ENCODE measurements at places on chromosomes 2 and 18.

- no peak for DNase-seq
These were observed 64.2 kb downstream of the SNTG2 start for GRCh38 chr2:1014802-1015201.

DNA sequence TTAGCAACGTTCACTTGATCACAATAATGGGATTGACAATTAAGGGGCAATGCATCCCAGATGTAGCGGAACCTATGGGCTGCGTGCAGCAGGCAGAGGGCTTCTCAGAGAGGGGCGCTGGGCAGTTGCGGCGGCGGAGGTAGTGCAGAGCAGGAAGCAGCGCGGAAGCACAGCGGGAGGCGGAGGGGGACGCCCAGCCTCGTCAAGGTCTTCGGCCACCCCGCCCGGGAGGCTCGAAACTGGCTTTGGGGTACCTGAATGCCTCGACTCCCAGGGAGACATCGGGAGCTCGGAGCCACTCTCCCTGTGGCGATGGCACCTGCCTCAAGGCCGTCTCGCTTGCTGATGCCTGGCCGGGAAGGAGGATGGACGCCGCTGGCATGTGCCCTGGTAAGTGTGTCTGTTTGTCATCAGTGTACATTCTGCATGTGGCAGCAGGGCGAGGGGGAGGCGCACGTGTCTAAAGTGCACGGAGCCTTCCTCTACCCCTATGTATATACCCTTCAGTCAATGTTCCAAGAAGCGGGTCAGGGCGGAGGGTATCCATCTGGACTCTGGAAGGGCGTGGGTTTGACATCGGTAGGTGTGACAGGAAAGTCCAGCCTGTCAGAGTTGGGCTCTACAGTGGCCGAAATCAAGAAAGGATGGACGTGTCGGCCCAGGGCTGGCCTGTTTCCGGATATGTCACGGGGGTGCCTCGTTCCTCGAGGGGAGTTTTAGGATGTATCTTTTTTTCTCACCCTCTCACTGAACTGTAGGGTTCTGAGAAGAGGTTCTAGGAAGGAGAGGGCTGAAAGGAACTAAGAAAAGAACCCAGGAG is 7.5 kb upstream of the SP9 start:
- no peak for DNase-seq

DNA sequence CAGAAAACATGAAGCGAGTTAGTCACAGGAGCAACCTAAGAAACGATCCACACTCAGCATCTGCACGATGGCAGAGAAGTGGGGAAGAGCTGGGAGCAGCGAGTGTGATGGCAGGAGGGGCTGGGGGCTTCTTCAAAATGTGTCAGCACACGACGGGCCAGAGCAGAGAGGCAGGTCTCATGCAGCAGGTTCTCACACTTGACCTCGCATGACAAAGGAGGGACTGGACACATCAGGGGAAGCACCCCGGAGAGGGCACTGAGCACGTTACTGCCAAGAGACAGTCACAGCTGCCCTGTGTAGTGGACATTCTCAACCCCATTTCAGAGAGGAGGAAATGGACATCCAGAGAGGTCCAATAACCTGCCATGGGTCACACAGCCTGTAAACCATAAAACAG is 104.1 kb upstream of the CAPN13 start:
- DNase-seq: no peak

DNA sequence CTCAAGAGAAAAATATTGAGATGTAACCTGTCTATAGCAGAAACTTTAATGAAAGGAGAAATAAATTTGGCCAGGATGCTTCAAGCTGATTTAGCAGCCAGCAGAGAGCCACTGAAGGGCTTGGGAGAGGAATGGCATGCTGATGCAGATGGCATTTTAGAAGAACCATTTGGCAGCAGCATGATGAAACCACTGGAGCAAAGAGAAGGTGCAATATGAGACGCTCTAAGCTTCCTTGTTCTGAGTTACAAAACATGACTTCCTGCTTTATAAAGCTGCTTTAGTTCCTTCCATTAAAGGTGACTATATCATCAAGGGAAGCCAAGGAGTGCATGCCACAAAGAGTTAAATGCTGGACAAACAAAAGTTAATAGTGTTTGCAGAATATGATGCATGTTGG is 189.7 kb downstream of the PID1 start:
- no peak for DNase-seq

DNA sequence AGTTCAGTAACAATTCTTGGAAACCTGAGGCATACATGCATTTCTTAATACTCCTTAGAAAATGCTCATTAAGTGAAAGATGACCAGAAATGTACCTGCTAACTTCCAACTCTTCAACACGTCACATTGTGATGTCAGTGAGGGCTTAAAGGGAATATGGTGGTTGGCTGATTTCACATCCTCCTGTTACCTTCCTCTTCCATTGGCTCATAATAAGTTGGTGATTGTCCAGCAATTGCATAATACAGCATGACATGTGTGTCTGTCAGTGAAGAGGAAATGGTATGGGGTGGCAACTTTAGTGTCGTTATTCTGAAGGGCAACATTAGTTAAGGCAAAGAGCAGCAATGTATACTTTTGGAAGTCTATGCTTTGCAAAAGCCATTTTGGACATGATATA is 26.0 kb downstream of the PLEK start:
- no peak for DNase-seq

DNA sequence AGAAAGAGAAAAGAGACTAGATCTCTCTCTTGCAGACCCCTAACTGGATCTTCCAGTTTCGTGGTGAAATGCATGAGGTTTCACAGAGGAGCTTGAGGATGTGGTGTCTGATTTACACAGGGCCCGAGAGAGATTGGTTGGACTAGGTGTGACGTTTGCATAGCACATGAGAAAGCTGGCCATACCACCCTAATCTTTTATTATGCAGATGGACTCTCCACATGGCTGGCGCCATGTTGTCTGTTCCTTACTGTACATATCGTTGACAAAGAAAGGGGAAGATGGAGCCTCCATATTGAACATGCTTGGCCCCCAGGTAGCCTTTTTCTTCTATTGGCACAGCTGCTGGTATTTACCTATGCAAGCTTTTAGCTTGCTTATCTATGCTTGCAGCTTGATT is 27.5 kb upstream of the PGAP1 start:
- DNase-seq: no peak

GRCh38 chr18:21652073-21652472 is 40.0 kb downstream of the SNRPD1 start:
- DNase-seq: no peak

- DNase-seq: no peak
These were observed 204.2 kb upstream of the CELF4 start for GRCh38 chr18:37769826-37770225.

DNA sequence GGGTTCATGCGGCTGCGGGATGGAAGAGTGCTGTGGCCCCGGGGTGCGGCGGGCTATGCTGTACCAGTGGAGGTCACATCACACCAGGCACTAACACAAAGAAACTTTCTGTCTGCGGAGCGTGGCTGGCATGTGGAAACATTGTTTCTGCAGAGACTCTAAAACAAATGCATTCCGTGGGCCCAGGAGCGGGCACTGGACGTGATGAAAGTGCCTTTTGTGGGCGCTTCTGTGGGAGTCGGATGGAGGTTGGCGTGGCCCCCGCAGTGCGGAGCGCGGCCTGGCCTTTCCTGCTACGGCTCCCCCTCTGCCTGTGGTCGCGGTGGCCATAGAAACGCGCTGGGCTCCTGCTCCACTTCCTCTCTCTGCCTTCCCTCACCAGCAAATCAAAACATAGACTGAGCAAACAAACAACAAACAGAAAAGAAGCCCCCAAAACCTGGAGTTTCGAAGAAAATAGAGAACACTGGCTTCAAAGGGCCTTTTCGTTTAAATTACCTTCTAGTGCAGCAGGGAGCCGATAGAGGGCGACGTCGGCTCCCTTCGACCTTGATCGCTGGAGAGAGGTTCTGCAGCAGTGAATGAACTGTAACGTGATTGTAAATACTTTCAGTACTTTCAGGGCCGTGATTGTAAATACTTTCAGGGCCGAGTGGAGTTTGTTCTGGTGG is 51.4 kb downstream of the KIF5C start:
- no peak for DNase-seq

- no peak for DNase-seq
These were observed 383.9 kb downstream of the ARHGAP15 start for GRCh38 chr2:143513081-143513480.

- no peak for DNase-seq
These were observed 26.6 kb upstream of the PAIP2B start for GRCh38 chr2:71253476-71253875.

DNA sequence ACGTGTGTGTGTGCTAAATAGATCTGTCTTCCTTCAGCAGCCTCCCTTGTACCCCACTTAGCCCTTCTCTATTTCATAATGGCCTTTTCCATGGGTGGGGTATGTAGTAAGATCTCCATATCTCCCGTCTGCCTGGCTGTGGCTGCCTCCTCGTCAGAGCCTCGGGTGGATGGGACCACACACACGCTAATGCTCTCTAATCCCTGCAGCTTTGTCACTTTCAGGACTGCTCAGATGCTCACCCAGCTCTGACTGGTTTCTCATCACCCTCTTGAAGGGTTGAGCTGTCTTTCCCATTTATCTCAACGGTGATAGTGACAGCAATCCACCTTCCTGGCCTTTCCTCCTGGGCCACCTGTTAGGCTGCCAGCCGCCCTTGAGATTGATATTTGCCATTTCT is 95.3 kb downstream of the DCC start:
- DNase-seq: no peak

GRCh38 chr2:170856066-170856465 is 39.4 kb downstream of the GAD1 start:
- DNase-seq: no peak

GRCh38 chr2:223865124-223865523 is 27.7 kb upstream of the AP1S3 start:
- DNase-seq: no peak

DNA sequence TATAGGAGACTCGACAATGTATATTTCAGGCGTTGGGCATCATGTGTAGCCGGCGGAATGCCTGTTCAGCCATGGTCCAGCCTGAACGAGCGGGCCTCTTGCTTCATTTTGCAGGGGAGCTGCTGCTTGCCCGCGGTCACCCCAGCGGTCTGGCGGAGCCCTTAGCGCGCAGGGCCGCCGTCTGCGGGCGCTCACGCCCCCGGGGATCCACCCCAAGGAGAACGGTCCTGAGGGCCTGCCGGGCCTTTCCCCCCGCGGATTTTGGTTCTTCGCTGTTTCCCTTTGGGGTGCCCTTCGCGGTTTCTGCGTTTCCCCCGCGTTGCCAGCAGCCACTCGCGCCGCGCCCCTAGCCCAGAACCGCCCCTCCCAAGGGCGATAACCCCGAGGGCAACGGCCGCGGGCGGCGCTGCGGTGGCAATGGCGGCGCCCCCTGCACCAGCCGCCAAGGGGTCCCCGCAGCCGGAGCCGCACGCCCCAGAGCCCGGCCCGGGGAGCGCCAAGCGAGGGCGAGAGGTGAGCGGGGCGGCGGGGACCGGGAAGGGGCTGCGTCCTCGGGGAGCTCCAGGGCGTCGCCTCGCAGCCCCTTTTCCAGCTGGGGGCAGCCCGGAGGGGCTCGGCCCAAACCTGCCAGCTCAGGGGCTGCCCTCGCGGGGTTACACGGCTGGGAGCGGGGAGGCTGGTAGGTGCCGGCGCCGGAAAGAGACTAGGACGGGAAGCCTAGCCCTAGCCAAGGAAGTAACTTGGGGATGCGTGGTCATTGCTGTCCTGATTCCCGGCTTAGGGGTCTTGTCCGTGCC is at the start of gene MFSD2B:
MFSD2B (plus strand) TSS at position 406 of the 797 bp plus-strand sequence; CDS start at position 418, 12 bp downstream.
- DNase-seq: no peak

DNA sequence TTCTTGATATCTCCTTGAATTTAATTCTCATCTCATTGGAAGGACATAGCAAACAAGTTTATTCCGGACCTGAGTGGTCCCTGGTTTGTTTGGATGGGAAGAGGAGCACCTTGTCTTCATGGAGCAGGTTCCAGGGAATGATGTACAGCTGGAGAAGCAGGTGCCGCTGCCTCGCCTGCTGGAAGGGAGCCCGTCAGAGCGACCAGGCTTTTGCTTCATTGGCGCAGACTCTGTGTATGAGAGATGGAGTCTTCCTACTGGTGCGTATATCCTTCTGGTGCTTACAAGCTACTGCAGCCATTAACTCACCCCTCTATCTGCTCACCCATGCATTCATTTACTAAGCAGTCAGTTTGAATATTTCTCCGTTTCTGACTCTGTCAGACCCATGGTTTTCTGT is 11.6 kb upstream of the ALLC start:
- DNase-seq: no peak

DNA sequence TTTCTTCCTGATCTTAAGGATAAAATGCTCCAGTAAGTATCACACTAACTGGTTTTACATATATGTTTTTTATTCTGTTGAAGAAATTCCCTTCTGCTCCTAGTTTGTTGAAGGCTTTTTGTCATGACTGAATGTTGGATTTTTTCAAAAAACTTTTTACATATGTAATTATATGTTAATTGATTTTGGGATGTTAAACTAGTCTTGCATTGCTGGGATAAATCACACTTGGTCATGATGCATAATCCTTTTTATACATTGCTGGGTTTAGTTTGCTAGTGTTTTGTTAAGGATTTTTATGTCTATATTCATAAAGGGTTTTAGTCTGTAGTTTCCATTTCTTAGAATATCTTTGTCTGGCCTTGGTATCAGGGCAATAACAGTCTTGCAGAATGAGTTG is 65.6 kb upstream of the TXNDC2 start:
- no peak for DNase-seq

DNA sequence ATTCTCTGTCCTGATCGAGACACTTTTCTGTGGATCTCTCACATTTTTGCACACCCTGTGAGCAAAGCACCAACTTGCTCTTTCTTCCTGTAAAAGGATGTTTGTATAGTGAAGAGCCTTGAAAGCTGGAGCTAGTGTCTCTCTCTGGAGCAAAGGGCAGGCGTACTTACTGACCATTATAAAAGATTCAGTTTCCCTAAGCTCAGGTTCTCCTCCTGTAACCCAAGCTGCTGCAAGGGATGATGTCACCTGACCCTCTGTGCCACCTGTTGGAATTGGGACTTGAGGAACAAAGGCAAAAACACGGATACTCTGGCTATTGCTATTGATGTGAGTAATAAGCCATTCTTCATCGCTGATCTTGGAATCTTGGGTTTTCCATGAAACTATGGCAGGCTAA is 52.6 kb upstream of the NEMP2 start:
- DNase-seq: no peak

- no peak for DNase-seq
These were observed 1.2 kb downstream of the STK17B start for GRCh38 chr2:196170213-196170605.

- DNase-seq: no peak
These were observed 129.2 kb upstream of the CYP26B1 start for GRCh38 chr2:72276876-72277275.

DNA sequence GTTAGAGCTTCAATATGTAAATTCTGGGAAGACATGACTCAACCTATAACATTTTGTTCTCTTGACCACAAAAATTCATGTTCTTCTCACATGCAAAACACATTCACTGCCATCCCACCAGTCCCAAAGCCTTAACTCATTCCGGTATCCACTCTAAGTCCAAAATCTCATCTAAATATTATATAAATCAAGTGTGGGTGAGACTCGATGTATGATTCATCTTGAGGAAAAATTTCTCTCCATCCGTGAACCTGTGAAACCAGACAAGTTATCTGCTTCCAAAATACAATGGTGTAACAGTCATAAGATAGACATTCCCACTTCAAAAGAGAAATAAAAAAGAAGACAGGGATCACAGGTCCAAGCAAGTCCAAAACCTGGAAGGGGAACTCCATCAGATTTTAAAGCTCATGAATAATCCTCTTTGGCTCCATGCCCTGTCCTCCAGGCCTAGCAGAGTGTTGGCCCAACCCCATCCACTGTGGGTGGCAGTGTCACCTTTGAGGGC is 101.3 kb downstream of the RAD51AP2 start:
- DNase-seq: no peak

GRCh38 chr2:36357847-36358659 is 2.5 kb downstream of the CRIM1 start:
- DNase-seq: no peak

- peak; percentile 72 for DNase-seq
These were observed at the start of gene IFT172 for GRCh38 chr2:27489498-27490397. Gene IFT172, minus strand, starts transcription at chr2:27489743. Its CDS starts 90 bp downstream, at chr2:27489653.
